DMS79 treated with DMSO at 0.1 percent for 48 hours (cell line): ENCODE measurements at places on chromosomes 7 and 10.
A peak's percentile ranks its signal among the peaks of the same experiment; 100 is the strongest.

- DNase-seq = no peak
These were observed 15.9 kb downstream of the ADCY1 start for GRCh38 chr7:45589915-45590678.

GRCh38 chr10:13950543-13950939, 363.8 kb downstream of the PRPF18 start:
- DNase-seq = no peak

DNA sequence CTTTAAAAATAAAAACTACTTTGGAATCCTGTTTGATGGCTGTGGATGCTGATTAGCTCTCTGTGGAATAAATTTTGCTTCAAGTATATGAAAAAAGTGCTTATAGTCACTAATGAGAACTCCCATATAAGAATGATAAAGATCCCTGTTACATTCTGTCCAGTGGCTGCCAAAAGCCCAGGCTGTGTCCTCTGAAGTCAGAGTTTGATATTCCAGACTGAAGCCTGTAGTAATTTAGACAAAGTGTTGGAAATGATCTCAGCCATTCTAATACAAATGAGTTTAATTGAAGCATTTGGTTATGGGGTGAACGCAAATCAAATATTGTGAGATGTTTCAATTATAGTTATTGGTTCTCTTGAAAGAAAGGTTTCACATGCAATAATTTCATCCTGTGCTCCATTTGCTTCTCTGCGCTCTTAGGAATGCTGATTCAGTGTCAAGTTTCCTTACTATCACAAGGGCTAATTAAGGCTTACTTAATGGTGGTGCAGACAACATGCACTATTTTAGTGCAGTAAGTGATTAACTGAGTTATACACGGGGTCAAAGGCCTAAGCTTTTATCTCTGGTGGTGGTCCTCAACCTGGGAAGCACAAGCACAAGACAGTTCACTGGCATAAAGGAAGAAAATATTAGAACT, 867.6 kb downstream of the SORCS1 start:
- no peak for DNase-seq

DNA sequence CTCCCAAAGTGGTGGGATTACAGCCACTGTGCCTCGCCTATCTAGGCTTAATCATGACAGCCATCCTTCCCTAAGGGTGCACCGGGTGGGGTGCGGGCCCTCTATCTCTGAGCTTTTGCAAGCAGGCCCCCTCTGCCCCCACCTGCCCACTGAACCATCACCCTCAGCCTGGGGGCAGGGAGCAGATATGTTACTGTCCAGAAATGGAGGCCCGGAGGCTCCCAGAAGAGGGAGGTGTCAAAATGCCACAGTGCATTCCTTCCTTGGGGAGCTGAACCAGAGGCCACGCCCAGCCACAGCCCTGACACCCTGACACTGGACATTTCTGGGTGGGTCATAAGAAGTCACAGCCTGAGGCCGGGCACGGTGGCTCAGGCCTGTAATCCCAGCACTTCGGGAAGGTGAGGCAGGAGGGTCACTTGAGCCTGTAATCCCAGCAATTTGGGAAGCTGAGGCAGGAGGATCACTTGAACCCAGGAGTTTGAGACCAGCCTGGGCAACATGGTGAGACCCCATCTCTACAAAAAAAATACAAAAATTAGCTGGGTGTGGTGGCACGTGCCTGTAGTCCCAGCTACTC, 129.8 kb upstream of the TNRC18 start:
- no peak for DNase-seq

- DNase-seq = no peak
These were observed 113.8 kb upstream of the PPP2R2D start for GRCh38 chr10:131786756-131787605.

DNA sequence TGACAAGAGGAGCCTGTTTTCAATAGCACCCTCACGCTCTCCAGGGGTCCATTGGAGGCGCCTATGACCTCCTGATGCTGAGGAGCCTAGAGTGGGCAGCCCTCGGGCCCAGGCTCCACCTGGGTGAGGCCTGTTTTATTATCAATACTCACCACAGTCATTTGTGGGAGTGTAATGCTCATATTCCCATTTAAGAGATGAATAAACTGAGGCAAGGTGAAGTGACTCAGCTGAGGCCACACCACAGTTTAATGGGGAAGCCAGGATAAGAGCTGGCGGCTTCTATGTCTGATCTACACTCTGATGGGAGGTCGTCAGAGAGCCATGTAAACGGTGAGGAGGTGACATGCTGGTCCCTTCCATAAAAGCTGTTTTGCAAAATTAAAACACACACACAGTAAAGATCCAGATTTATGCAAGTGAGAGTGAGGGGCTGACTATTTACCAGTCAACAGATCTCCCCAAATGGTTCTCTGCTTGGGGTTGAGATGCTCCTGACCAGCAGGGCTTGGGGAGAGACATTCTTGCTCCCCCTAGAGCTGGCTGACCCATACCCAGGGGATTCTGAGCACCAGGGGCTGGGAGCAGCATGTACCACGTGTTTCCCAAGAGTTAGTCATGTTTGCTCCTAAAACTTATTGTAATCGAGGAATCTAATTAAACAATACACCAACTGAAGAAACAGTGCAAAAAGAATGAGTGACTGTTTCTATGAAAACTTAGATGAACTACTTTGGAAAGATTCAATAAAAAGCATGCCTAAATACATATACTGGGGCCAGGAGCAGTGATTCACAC, 81.0 kb upstream of the INSIG1 start:
- DNase-seq = no peak

DNA sequence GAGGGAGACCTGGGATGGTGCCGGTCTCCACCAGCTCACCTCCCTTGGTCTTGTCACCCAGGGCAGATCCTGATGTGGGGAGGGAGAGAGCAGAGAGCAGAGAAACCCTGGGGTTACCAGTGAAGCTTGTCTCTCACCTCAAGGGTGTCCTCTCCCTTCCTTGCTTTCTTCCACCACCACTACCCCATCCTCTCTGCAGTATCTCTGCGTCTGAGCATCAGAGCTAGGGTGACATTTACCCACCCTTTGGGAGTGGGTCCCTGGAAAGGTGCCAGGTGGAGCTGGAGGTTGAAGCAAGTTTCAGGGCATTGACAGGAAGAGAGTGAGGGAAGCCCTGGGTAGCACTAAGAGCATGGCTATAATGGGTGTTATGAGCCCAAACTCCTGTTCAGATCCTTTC, 75.2 kb upstream of the ANLN start:
- DNase-seq = no peak

DNA sequence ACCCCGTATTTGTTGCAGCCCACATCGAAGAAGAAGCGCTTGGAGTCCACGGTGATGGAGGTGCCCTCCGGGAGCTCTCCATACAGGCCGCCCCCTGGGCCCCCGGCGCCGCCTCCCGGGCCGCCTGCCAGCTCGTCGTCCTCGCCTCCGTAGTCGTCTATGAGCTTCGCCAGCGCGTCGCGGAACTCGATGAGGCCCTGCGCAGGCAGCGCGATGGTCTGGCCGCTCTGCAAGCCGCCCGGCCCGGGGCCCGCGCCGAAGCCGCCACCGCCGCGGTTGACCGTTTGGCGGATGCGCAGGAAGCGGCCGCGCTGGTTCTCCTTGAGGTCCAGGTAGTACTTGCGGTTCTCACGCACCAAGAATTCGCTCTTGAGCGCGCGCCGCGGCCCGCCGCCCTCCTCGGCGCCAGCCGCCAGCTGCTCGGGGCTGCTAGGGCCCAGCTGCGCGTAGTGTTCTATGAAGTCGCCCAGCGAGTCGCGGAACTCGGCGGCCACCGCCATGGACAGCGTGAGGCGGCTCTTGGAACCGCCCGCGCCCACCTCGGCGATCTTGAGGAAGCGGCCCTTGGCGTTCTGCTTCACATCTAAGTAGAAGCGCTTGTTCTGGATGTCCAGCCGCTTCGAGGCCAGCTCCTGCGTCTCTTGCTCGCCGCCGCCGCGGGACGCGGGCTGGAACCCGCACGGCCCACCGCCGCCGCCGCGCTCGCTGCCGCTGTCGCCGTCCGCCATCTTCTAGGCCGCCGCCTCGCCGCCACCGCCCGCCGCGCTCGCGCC, 523 bp downstream of the PURB start:
- DNase-seq = peak; percentile 50

GRCh38 chr10:98950106-98950505, 285.5 kb downstream of the HPSE2 start:
- no peak for DNase-seq

- DNase-seq = no peak
These were observed 23.5 kb upstream of the PDE1C start for GRCh38 chr7:32093415-32094408.

DNA sequence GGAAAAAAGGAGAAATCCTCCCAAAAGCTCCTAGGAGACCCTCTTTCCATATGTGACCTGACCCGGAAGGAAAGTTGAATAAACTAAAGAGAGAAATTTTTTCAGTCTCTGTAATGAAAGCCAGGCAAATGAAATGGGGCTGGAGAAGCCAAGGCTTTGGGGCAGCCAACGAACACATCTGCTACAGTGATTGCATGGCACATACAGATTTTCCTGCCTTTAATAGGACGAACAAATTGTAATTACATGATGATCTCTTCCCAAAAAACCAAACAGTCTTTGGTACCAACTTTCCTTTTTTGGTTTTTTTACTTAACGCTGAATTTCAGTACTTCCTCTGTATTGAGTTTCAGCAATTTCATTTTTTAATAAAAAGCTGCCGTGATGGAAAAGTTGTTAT, 23.5 kb upstream of the PTN start:
- DNase-seq = no peak

DNA sequence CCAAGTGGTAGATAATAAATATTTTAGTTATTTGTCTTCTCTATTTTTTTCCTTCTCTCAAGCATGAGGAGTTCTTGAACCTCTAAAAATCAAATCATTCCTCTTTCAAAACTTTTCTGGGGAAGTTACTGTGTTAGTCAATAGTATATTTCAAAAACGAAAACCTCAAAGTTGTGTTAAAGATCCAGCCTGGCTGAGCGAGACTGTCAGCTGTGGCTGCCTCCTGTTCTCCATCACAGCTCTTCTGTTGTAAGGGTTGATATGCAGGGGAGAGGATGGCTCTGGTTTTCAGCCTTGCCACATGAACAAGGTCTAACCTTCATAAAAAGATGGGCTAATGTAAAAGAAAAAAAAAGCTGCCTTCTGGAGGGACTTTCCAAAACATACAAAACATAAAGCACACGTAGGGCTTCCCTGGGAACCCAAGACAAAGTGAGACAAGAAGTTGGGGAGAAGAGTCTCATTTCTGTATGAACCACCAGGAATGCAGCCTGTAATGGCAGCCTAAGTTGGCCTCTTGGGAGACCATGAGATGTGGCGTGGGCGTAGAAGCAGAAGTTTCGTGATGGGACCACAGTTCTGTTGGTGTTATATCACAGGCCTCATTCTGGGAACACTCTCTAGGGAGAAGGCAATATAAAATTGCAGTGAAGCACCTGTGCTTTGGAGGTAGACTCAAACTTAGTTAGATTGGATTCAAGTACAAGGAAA, 77.9 kb upstream of the FHIP2A start:
- no peak for DNase-seq

DNA sequence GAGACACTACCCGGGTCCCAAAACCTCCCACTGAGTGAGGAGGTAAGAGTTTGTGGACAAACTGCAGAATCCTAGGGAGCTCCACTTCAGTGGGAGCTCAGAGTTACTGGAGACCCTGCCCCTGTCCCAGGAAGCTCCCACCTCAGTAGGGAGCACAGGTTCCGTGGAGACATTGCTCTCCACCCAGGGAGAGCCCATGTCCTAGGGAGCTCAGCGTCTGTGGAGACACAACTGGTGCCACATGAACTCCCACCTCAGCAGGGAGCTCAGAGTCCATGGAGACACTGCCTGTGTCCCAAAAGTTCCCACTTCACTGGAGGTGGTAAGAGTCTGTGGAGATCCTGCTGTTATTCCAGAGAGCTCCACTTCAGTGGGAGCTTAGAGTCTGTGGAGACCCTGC, 6.3 kb downstream of the MYO1G start:
- no peak for DNase-seq

- DNase-seq = no peak
These were observed 135.4 kb upstream of the PCBD1 start for GRCh38 chr10:71023704-71024283.

GRCh38 chr7:2436341-2437104, 33.1 kb downstream of the CHST12 start:
- no peak for DNase-seq

GRCh38 chr7:22124941-22125340, 179.2 kb upstream of the CDCA7L start:
- no peak for DNase-seq

DNA sequence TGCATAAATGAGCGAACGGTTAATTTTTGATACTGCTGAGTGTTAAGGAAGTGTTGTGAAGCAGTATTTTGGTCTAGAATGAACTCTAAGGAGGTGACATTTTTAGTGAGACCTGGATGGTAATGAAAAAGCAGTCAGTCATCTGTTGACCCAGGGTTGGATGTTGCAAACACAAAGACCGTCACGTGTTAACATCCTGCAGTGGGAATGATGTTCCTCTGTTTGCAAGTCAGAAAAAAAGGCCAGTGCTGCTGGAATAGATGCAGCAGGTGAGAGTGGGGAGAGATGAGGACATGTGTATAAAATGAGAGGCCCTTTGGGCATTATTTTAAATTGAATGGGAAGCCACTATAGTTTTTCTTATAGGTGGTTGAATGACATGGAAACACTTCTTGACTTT, 39.3 kb downstream of the INSYN2A start:
- no peak for DNase-seq

- no peak for DNase-seq
These were observed 17.7 kb downstream of the CHST3 start for GRCh38 chr10:71981876-71982230.

DNA sequence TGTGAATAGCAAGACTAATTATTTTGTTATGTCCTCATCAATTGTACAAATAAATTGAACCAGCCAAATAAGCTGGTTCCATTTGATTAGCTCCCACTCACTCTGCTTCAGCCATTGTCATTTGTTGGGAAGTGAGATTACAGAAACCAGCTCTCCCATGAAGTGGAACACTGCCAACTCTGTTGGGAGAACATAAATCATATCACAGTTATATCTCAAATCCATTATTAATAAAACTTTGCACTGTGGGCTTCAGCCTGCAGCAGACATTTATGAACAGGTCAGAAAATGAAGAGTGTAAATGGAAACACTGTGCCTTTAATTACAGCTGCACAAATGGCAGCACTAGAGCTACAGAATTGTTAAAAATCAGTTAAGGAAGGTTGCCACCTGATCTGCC, 46.7 kb upstream of the TEX47 start:
- no peak for DNase-seq

GRCh38 chr7:81349044-81349443, 420.8 kb downstream of the HGF start:
- DNase-seq = no peak

- no peak for DNase-seq
These were observed 13.2 kb downstream of the ADAMTS14 start for GRCh38 chr10:70685455-70685911.

DNA sequence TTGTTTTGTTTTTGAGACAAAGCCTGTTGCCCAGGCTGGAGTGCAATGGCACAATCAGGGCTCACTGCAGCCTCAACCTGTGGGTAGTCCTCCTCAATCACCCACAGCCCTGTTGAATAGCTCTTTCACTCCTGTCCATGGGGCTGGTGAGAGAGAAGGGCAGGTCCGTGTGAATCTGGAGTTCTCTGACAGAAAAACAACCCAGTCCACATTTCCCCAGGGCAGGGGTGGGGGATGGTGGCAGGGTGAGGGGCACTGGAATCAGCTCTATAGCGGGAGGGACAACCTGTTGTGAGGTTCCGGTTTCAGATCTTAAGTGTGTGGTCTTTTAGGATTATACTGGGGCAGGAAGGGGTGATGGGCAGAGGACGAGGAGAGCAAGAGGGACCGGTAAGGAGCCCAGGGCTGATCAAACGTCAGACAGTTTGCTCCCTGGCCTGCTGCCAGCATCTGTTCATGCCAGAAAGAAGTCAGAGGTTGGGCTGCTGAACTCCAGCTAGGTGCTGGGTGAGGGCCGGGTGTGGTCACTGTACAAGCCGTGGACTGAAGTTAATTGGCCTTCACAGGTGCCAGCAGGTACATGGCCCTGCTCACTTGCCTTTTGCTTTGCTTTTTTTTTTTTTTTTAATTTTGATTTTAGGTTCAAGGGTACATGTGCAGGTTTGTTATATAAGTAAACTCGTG, 33.2 kb upstream of the MKRN1 start:
- peak; percentile 72 for DNase-seq
